ENCODE measurements at places on chromosomes 13 and 19.

GRCh38 chr13:29861694-29862110, 11.3 kb upstream of the UBL3 start:
- DNase-seq: peak; percentile 98

- no peak for DNase-seq
Observed at GRCh38 chr19:435056-435706, 25.7 kb downstream of the SHC2 start.

DNA sequence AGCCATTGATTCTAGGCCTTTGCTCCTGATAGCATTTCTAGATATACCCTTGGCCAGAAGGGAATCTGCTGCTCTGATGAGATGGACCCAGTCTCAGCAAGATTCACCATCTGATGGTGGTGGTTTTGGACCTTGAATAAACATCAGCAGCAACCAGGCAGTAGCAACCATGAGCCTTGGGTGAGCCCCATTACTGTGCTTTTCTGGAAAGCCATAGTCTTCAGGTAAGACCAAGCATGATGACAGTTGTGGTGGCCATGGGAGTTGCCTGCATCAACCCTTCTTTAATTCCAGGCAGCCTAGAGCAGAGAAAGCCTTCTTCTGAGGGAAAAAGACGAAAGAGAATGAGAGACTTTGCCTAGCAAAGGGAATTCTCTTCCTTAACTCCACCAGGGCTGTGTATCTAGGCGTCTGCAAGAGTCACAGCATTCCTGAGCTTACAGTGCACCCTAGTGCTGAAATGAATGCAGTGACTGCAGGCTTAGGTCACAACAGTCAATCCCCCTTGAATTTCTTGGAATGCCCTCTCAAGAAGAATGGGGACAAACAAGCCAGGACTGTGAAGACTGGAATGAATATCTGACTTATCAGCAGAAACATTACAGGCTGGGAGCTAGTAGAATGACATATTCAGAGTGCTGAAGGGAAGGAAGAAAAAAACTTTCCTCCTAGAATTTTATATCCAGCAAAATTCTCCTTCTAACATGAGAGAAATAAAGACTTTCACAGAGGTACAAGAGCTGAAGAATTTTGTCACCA, 942.4 kb upstream of the PCDH20 start:
- peak; percentile 4 for DNase-seq

GRCh38 chr13:93640452-93640851, 413.8 kb downstream of the GPC6 start:
- DNase-seq: no peak

DNA sequence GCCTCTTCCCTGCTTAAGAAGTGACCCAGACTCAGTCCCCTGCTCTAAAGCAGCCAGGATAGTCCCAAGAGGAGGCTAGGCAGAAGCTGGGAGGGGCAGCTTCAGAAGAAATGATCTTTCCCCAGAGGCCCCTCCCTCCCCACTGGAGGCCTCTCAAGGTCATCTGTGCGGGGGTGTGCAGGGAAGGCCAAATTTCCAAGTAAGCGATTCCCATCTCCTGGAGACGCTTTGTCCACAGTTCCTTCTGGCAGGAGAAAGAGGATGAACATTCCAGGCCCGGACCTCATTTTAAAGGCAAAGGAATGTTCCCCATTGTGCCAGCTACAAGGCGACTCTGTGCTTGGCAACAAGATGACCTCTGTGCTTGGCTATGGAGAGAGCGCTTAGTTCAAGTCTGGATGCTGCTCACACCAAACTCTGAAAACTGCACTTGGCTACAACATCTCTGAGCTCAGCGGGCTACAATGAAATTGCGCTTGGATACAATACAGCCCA, 23.5 kb downstream of the COL5A3 start:
- DNase-seq: no peak

GRCh38 chr13:109162248-109163036, 533.0 kb downstream of the MYO16 start:
- DNase-seq: no peak

- DNase-seq: no peak
Observed at GRCh38 chr13:44968434-44968815, 20.8 kb downstream of the NUFIP1 start.

DNA sequence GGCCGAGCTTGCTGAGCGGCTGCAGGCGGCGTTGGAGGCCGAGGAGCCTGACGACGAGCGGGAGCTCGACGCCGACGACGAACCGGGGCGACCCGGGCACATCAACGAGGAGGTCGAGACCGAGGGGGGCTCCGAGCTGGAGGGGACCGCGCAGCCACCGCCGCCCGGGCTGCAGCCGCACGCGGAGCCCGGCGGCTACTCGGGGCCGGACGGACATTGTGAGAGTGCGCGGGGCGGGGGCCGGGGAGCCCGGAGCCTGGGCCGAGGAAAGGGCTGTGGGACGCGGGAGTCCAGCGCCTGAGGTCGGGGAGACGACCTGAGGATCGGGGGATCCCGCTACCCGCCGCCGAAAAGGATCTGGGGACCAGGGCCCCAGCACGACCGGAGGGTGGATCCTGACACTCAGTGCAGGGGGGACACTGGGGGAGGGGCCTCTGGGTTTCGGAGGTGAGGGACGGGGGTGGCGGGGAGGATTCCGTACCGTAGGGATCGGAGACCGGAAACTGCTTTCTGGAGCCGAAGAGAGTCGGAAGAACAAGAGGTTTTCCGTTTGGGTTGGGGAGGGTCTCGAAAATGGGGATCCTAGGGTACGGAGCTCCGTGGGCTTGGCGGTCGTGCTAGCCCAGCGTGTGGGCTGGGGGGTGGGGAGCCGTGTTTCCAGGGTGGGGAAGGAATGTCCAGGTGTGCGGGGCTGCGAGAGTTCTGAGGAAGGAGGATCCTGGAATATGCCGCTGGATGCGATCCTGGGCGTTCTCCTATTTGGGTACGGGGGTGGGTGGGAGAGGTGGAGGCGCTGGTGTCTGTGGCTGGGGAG, 616 bp downstream of the HNRNPUL1 start:
- no peak for DNase-seq

DNA sequence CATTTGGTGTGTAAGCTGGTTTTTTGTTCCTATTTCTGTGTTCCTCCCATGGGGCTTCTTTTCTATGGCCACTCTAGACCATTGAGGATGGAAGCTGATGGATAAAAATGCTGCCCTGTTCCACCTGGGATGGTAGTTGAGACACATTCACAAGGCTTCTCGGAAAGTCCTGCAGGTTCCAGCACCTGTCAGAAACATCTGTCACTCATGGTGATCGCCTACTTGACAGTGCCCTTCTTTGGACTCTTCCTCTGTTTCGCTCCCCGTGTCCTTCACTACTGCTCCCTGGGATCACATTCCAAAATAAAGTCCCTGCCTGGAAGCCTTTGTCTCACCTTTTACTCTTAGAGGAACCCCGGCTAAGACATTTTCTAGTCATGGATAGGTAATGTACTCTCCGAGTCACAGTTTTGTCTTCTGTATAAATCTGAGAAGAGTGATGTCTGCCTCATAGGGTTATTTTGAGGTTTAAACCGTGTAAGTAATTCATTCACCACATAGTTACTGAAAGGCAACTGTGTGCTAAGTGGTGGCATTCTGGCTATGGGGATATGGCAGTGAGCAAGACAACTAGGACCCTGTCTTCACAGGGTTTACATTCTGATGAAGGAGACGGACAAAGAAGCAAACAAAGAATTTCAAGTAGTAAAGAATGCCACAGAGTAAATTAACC, 21.0 kb downstream of the UBAC2 start:
- no peak for DNase-seq

DNA sequence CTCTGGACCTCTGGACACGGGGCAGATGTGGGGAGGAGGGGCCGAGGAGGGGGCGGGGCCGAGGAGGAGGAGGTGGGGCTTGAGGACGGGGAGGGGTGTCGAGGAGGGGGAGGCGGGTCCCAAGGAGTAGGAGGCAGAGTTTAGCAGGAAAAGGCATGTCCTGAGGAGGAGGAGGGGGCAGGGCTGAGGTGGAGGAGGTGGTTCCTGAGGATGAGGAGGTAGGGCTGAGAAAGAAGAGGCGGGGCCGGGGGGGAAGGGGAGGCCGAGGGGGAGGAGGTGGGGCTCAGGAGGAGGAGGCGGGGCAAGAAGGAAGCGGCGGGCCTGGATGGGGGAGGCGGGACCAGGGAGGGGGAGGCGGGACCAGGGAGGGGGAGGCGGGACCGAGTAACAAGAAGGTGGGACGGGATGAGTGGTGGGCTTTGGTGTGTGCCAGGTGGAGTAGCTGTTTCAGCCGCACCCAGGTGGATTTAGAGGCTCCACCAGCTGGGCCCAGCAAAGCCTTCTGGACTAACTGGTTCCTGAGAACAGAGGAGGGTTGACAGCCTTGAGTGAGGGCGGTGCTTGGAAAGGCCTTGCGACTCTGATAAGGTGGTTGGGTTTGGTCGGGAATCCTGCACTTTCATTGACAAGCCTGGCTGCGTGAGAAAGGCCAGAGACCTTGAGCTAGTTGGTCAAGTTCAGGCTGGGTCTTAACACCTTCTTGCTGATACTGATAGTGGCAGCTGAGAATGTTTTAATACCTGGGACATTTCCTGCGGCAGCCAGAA, 7.7 kb downstream of the TECR start:
- DNase-seq: no peak

DNA sequence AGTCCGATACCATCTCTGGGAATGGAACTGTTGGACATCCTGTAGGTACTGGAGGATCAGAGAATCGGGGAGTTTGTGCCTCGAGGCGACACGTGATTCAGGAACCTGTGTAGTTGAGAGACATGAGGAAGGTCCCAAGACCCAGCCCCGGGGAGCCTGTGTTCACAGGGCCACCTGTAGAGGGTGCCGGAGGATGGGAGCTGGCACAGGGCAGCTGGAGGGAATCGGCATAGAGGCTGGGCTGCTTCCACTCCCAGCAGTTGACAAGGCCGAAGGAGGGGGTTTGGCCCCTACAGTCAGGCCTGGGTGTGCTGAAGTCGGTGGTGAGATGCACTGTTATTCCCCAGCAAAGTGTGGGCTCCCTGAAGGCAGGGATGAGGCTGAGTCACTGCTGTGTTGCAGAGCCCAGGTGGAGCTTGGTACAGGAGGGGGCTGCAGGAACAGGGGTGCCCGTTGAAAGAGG, 2.5 kb upstream of the ISYNA1 start:
- no peak for DNase-seq

GRCh38 chr19:55084416-55084815, 8.7 kb downstream of the EPS8L1 start:
- no peak for DNase-seq

- no peak for DNase-seq
Observed at GRCh38 chr13:106352850-106353249, 182.6 kb downstream of the EFNB2 start.

- peak; percentile 26 for DNase-seq
Observed at GRCh38 chr19:1725100-1726064, 27.9 kb upstream of the ONECUT3 start.

DNA sequence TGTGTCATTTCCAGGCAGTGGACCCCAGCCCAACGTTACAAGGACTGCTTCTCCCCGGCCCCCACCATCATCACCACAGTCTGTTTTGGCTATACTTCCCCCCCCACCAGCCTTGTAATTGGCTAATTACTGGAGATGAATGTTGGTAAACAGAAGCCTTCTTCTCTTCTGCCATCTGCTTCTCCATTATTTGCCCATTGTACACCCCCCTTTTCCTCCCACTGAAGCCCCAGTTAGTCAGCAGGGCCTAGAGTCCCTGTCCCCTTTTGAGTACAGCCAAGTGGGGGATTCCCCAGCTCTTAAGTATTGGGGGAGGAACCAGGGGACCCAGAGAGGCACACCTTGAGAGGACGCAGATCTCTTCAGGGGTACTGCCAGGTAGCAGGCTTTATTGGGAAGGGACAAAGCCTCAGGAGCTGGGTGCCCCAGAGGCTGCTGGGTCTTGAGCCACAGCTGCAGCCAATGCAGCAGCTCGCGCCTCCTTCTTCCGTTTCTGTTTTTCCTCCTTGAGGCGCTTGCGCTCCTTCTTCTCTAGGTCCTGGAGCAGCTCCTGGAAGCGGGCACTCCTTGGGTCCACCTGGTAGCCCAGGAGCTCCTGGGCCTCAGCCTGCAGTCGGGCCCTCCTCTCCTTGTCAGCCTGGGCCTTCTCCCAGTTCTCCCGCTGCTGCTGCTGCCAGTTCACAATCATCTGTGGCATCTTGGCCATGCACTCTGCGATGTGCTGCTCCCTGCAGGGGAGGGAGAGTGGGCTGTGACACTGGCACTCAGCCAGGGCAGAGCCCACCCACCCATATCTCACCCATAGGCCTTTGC, 3.0 kb downstream of the GADD45GIP1 start:
- DNase-seq: no peak

- DNase-seq: no peak
Observed at GRCh38 chr19:34096020-34096915, 76.0 kb upstream of the LSM14A start.

DNA sequence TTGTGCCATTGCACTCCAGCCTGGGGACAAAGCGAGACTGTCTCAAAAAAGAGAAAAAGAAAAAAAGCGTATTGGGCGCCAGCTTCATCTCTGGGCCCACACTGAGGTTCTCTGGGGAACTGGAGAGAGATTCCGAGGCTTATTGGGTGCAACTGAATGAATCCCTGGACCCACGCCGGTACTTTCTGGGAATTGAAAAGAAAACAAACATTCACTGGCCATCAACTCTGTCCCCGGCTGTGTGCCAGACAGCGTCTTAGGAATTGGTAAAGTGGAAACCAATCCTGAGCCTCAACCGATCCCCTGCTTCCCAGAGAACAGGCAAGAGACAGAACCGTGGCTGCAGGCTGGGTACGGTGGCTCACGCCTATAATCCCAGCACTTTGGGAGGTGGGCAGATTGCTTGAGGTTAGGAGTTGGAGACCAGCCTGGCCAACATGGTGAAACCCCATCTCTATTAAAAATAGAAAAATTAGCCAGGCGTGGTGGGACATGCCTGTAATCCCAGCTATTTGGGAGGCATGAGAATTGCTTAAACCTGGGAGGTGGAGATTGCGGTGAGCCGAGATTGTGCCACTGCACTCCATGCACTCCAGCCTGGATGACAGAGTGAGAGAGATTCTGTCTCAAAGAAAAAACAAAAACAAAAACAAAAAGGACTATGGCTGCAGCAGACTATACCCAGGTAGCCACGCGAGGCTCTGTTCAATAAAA, 8.6 kb downstream of the ANO8 start:
- DNase-seq: no peak

DNA sequence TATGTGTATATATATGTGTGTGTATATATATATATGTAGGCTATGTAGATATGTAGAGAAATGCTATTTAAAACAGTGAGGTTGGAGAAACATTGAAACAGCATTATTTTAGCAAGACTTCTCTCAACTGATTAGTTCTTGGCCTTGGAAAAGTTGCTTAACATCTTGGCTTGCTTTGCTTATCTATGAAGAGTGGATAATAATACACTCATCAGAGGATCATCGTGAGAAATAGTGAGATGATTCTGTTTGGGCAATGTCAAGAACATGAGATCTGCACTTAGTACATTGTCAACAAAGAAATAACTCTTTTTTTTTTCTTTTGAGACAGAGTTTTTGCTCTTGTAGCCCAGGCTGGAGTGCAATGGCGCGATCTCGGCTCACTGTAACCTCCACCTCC, 128.3 kb downstream of the KLF5 start:
- DNase-seq: no peak

DNA sequence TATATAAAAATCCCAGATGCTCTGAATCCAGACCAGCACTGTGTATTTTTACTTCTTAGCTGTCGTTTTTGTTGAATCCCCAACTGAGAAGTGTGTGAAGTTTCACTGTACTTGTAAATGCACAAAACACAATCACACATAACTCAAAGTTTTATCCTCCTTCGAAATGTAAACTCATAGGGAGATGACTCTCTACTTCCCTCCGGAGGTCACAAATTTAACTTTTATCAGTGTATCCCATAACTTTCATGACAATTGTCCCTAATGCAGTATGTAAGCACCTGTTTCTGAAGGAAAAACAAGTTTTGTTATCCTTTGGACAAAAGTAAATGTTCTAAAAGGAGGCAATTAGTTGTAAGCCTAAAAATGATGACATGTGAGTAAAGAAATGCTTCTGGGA, 665.0 kb upstream of the SLITRK6 start:
- DNase-seq: no peak

- no peak for DNase-seq
Observed at GRCh38 chr13:49302817-49303216, 55.1 kb downstream of the CDADC1 start.
